ENCODE measurements at places on chromosomes 7 and 10.

DNA sequence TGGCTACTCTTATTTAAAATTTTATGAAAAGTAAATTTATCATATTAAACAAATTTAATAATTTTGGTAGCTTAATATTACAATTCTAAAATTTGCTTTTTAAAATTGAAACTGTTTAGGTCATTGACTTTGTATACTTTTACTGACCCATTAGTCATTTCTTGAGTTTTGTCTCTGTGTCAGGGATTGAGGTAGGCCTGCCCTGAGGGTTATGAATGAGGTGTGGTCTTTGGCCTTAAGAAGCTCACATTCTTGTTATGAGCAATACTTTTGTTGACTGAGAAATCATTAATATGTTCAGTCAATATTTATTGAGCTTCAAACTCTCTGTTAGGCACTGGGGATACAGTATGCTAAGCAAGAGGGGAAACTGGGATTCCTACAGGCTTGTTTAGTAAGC is 47.0 kb upstream of the RPA3 start:
- peak; percentile 91 for DNase-seq

DNA sequence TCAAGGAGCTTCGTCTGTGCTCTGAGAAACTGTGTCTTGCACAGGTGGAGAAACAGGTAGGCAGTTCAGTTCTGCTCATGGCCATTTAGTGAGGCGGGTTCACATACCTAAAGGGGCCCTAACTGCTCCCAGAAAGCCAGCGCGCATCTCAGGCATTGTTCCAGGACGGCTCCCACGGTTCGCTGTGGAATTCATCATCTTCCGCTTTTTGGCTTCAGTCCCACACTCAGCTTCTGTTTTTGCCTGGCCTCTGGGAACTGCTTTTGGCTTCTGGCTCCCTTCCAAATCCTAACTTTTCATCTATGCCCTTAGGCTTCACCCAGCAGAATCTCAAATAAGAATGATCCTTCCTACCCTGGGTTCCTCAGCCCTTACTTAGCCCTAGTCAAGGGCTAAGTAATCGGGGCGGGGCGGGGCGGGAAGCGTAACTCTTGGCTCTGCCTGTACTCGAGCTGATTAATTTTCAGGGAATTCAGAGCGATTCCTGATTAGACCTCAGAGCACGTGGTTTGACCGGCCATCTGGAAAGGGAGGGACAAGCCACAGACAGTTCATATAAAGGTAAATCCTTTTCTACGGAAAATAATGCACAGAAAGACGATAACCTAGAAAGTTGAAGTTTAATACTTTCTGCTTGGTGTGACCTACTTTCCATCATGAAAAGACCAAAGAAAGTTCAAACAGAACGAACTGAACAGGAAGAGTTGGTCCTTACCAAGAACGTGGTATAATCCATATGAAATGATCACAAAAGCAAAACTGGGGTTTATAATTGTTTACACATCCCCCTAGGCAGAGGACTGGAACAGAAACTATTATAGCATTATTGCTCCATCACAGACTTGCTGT is 105.7 kb downstream of the ST8SIA6 start:
- DNase-seq = peak; percentile 92

- DNase-seq = no peak
These were observed 465.0 kb downstream of the GRID1 start for GRCh38 chr10:85901599-85901998.

DNA sequence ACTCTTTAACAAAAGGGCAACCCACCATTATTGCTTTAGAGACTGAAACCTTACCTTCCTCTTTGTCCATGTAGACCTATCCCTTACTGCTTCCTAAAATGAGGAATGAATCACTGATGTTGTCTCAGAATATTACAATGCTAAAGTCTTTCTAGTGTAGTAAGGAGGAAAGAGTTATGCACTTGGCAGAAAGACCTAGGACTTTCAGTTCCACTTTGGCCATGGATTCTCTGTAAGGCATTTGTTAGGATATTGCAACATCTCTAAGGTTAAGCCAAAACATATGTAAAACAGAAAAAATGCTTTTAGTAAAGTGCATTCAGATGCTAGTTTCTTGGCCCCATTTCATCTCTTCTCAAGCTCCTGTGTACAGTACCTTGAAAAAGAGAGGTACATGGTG is 230.9 kb downstream of the PARD3 start:
- DNase-seq = peak; percentile 61
